ENCODE measurements at places on chromosomes 5 and 9.

- DNase-seq, result peak; percentile 44
Observed at GRCh38 chr9:15277400-15278090, 29.5 kb downstream of the TTC39B start.

- DNase-seq, result no peak
Observed at GRCh38 chr5:134463991-134464760, 52.5 kb upstream of the CDKN2AIPNL start.

GRCh38 chr5:160702934-160703333, 149.1 kb downstream of the ATP10B start:
- no peak for DNase-seq

DNA sequence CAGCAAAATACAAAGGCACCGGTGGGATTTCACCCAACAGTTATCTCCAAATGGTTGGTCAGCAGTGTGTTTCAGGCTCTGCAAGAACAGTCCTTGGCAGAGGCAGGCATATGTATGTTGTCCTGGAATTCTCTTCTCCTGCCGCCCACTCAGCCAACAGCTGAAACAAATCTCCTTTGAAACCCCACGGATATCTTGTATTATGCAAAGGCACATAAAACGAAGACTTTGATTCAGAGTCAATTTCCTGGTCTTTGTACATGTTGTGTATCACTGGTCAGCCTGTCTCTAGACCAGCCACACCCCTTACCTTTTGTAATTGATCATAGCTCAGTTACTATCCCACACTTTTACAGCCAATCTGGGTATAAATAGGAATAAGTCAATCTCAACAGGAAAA, 29.2 kb downstream of the FREM1 start:
- DNase-seq, result no peak

DNA sequence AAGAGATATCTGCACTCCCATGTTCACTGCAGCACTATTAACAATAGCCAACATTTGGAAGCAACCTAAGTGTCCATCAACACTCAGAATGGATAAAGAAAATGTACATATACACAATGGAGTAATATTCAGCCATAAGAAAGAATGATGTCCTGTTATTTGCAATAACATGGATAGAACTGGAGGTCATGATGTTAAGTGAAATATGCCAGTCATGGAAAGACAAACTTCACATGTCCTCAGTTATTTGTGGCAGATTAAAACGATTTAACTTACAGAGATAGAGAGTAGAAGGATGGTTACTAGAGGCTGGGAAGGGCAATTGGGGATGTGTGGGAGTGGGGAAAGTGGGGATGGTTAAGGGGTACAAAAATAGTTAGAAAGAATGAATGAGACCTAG, 110.3 kb upstream of the PCSK5 start:
- no peak for DNase-seq

GRCh38 chr5:180157866-180158265, 51.1 kb downstream of the RASGEF1C start:
- DNase-seq, result no peak

DNA sequence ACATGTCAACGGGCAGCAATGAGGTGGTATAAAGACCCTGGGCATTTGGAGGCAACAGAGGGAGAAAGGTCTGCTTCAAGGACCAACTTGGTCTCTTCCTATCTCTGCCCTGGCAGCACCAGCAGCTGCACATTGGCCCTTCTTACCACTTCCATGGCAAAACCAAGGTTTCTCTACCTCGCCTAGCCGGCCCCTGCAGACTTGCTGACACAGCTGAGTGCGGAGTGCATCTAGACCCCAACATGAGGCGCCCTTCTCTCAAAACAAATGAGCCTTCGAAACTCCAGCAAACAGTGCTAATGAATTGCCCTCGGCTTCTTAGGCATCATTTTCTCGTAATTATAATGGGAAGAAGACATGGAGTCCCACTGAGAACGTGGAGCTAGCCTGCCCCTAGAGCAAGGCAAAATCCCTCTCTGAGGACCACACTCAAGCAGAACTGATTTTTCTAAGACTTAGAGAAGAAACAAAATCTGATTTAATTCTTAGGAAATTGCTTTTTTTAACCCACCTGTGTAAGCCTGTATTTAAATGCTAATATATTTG, 42.1 kb downstream of the KCNMB1 start:
- no peak for DNase-seq

DNA sequence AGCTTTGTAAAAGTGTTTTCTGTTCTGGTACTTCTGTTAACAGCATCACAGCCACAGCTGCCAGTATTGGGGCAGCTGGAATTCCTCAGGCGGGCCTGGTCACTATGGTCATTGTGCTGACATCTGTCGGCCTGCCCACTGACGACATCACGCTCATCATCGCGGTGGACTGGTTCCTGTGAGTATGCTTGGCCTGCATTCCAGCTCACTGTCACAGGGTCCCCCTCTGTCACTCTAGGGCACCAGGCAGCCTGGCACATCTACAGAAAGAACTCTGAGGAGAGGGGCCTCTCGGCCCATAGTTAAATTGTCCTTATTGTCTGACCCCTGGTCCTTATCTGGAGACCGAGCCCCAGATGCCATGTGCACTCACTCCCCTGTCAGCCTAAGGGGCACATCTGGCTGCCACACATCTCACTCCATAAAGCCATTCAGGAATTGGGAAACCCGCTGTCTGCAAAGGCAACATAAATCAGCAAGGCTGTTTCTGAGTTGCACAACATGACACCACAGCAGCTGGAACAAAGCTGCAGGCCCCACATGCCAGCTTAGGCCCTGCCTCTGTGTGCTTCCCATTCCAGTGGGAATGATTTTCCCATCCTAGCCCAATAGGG, 77.5 kb downstream of the SLC1A3 start:
- DNase-seq, result no peak

- DNase-seq, result no peak
Observed at GRCh38 chr9:122468735-122469134, 9.0 kb downstream of the OR1J1 start.

GRCh38 chr9:108322326-108323098, 533.3 kb downstream of the ACTL7B start:
- DNase-seq, result no peak

DNA sequence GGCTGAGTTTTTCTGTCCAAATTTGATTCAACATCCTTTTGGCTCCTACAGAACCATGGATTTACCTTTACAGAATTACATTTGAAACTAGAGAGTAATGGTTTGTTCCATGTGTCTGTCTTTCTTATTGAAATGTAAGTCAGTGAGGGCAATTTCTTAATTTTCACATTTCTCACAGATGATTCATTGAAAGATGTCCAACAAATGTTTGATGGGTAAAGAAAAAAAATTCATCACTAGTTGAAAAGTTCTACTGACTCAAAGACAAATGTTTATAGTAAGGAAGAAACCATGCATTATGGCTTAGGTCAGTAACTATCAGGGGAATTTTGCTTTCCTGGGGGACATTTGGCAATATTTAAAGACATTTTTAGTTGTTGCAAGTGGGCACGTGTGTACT, 131.6 kb upstream of the TRPM3 start:
- no peak for DNase-seq

GRCh38 chr9:14565352-14566016, 127.7 kb downstream of the ZDHHC21 start:
- no peak for DNase-seq

DNA sequence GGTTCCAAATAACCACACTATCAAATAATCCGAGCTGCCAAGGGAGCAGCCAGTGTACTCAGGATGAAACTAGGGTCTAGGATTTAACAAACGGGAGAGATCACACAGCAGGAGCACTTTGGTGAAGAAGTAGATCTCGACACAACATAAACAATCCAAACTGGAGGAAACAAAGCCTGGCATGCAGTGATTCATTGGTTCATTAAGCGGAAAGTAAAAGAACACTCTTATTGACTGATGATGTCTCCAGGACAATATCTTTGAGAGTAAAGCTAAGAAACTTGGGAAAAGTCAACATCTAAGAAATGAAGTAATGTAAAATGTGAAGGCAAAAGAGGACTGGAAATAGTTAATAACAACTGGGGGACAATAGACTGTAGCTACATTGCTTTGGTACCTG, 1478.3 kb upstream of the CDH9 start:
- no peak for DNase-seq

DNA sequence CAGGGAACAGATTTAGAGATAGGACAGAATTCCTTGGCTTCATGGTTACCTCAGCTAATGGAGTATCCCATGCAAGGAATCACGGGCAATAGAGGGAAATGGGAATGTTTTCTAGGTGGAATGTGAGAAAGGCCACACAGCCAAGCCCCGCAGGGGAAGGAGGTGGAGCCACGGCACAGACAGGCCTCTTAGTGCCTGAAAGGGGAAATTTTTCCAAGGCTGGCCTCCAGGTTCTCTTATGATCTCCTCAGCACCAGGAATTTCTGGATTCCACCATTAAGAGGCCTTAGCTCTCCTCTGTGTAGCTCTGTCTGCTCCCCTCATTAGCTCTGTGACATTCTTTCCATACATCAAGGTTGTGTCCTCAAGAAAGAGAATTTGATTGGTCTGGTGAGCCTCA, 124.7 kb downstream of the GALNT10 start:
- no peak for DNase-seq

DNA sequence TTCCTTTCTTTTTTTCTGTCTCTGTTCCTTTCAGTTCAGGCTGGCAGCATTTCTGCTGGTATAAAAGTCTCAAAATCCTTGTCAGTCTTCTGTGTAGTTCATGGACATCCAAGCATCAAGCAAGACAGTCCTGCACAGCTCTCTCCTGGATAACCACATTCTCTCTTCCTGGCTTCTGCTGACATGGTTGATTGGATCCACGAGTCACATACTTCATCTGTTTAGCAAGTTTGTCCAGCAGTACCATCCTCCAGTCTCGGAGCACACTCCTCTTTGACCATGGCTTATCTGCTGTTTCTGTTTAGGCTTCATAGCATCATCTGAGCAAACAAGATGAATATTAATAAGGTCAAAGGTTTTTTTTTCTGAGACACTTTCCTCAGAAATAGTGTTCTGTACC, 220.8 kb downstream of the KDM4C start:
- no peak for DNase-seq

DNA sequence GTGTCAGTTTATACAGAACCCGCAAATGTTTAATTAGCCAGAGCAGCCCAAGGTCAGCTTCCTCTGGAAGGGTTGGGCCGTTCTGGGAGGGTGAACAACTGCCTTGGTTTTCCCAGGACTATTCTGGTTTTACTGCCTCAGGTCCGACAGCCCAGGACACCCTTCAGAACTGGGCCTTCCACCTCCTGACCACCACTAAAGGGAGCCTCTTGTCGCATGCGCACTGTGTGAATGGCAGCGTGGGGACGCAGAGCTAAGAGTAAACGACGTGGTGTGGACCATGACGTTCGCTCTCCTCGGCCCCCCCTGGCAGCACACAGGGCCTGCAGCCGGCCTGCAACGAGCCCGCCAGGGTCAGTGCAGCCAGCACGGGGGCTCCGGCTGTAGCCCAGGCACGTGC, 214.9 kb downstream of the FANCC start:
- DNase-seq, result no peak

GRCh38 chr9:26264709-26265601, 586.7 kb upstream of the TUSC1 start:
- no peak for DNase-seq

- DNase-seq, result no peak
Observed at GRCh38 chr5:154576429-154576806, 98.4 kb upstream of the HAND1 start.

- DNase-seq, result no peak
Observed at GRCh38 chr9:114225561-114226212, 70.3 kb downstream of the COL27A1 start.

GRCh38 chr9:137606734-137607138, 1.2 kb downstream of the ARRDC1 start:
- DNase-seq, result no peak

GRCh38 chr5:138504799-138505198, 38.2 kb downstream of the ETF1 start:
- DNase-seq, result no peak

DNA sequence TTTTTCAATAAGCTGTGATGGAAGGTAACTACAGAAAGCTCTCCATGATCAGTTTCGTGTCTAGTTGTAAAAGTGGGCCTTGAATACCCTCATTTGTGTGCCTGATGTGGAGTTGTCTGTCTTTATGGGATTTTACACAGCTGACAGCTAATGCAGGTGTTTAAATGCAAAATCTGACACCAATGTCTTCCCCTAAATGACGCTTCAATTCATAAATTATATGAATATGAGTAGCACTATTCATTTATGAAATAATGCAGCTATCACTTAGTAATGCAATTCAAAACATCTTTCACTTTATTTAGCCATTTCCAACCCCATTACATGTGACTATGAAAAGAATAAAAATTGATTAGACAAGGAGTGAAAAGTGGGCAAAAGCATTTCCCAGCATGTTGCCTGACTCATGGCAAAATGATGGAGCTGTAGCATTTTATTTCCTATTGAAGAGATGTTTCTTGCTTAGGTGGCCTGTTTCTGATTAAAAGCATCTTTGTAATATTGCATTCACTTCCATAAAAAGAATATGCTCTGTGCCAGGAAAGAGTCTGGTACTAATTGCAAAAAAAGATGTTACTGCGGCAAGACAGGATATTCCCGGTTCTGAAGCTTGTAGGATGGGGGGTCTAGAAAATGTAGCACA, 116.7 kb upstream of the HAPLN1 start:
- DNase-seq, result no peak

Measured in CD4-positive, alpha-beta T cell treated with Interleukin-12 subunit alpha and Interleukin-12 subunit beta, for 1 hour (primary cell).